ENCODE measurements at places on chromosomes 1 and 21.

- no peak for DNase-seq
These were observed 17.2 kb downstream of the DNAJC16 start for GRCh38 chr1:15543589-15544568.

DNA sequence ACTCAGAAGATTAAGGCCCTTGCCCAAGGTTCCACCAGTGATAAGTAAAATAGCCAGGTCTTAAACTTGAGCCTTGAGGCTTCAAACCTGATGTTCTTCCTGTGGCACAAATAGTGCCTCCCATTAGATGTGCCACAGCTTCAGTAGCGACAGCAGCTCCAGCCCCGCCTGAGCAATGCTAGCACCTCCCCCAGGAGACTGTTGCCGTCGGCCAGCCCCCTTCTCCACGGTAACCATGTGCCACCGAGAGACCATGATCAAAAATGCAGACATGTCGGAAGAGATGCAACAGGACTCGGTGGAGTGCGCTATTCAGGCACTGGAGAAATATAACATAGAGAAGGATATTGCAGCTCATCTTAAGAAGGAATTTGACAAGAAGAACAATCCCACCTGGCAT lies 32.2 kb downstream of the KLHDC7A start:
- DNase-seq = no peak

DNA sequence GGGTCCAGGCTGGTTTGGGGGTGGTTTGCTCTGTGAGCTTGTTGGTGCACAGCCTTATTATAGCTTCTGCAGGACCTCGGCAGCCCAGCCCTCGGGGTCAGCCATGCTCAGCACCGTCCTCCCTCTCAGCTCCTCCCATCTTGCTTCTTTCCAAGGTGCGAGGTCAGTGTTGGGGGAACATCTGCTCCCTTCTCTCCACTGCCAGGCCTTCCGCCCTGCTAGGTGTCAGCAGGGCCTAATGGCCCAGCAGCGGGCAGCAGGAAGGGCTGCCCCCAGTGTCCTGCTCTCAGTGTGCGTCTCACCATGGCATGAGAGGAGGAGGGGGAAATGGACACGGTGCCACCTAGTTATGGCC lies 36.5 kb upstream of the LRRC3 start:
- DNase-seq = no peak

GRCh38 chr1:22500471-22500870 lies 48.8 kb downstream of the ZBTB40 start:
- DNase-seq = peak; percentile 11

DNA sequence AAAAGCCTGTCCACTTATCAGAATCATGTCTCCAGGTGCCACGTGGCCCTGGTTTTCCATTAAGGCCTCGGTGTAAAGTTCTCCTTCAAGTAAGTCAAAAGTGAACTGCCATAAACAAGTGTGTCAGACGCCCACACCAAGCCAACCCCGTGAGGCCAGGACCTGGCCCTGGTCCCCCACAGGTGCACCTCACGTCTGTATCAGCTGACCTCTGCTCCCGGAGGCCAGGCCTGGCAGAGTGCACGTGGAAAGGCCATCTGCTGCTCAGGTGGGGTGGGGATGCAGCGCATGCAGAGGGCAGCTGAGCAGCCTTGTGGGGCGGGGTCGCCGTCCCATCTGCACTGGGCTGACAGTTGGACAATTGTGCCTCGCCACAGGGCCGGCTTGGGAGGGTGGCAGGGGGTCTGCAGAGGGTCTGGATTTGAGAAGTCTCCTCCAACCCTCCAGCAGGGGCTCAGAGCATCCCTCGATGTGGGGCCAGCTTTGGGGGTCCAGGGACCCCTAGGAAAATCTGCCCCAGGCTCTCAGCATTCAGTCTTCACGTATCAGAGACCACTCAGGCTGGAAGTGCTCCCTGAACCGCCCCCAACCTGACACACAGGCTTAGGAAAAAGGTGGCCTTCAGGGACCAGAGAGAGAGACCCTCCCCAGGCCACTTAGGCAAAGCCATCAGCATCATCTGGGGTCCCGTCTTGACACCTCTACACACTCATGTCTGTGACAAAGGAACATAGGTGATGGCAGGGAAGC lies 3.0 kb downstream of the SLC19A1 start:
- no peak for DNase-seq

- no peak for DNase-seq
These were observed 59.8 kb downstream of the PUM1 start for GRCh38 chr1:31005617-31006166.

DNA sequence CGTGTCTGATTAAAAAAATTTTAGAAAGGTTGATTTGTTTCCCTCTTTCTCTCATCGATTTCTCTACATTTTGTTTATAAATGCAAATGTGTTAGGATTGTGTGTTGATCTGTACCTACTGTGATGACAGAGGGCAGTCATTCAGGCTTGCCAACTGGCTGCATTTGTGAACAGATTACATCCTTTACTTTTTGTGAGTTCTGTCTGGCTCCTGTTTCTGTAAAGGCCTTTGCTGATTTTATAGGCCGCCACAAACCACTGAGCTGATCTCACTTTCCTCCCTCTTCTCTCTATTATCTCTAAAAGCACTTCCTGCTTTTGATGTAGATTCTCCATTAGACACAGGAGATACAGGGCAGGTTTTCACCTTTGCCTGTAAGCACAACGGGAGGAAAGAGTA lies 106.8 kb downstream of the ESRRG start:
- DNase-seq = no peak

DNA sequence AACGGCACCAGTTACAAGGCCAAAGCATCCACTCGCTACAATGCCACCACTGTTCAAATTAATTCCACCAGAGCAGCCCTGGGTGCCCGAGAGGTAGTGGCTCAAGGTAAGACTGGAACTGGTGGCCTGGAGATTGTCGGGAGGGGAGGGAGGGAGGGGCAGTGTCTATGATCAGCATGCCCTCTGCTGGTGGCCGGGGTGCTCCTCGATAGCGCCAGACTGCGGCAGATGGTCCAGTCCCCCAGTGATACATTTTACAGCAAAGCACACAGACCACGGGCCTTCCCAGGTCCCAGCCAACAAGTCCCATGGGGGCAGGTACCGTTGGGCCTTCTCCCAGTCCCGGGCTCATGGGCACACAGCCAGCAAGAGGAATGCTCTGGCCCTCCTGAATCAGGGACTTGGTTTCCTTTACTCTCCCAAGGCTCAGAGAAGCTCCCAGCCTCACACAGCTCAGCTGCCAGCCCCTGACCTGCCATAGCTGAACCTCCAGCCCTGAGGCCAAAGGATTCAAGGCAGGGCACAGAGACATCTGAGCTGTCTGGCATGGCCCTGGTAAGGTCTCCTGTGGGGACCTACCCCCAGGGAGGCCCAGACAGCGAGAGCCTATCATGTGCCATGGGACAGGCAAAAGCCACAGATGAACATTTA lies 15.3 kb downstream of the ACOT7 start:
- no peak for DNase-seq

DNA sequence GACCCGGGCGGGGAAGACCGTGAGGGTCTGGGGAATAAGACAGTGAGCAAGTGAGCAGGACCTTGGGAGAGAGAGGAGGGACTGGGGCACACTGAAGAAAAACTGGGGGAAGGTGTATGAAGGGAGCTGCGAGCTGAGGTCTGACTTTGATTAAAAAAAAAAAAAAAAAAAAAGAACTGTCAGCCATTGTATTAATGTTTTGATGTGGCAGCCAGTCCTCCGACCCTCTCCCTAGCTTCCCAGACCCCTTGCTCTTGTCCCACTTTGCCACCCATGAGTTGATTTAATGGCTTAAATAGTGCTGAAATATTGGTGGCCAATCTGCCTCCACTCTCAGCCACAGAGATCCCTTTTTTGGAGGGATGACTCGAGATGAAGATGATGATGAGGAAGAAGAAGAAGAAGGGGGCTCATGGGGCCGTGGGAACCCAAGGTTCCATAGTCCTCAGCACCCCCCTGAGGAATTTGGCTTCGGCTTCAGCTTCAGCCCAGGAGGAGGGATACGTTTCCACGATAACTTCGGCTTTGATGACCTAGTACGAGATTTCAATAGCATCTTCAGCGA lies 652 bp downstream of the HAX1 start:
- DNase-seq = no peak

DNA sequence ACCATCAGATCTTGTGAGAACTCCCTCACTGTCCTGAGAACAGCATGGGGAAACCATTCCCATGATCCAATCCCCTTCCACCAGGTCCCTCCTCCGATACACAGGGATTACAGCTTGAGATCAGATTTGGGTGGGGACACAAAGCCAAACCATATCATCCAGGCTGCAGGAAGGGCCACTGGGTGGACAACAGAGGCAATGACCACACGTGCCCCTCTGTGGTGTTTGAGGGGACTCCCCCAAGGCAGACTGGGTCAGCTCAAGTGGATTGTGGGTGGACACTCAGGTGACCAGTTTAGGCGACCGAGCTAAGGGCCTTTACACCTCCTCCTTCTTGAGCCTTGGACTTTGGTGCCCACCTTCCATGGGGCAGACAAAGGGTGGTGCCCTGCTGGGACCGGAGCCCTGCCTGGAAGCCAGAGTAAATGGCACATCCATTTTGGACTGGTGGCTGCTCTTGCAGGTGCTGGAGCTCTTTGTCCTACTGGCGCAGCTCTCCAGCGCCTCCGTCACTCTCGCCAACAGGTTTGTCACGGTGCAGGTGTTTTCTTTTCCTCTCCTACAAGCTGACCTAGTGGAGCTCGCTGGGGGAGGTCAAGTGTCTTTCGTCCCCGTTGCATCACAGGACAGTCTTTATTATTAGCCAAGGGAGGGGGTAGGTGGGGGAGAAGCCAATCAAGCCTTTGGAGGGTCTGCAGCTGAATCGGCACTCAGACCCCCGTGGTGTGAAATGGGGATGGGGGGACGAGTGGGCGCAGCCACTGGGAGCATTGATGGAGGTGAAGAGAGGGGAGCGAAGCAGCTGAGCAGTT lies 37.6 kb downstream of the CRYAA start:
- no peak for DNase-seq

DNA sequence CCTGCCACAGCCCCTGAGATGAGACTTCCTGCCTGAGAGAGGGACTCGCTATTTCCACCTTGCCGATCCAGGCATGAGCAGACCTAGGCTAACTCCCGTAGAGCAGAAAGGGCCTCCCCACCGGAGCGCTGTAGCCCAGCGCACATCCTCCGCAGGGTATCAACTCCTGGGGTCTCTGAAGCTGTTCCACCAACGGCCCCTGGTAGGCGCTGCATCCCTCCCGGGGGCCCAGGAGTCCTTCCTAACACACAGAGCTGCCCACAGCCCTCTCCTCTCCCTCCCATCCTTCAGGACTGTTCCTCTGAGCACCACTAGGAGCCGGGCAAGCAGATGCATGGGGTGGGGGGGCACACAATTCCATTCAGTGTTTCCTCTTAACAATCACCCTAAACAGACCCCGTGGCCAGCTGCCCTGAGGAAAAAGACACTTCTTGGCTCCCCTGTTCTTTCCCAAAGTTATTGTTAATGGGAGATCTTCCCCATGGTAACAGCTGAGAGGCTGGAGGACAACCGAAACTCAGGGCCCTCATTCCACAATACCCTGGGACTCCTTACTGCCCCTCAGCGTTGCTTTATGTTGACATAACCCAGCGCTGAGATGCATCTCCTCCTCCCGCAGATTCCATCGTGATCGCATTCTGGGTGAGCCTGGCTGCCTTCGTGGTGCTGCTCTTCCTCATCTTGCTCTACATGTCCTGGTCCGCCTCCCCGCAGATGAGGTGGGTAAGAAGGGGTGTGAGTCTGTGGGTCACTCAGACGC lies 7.5 kb downstream of the MRAP start:
- DNase-seq = no peak

- peak; percentile 38 for DNase-seq
These were observed 28.8 kb downstream of the CYYR1 start for GRCh38 chr21:26544201-26544775.

DNA sequence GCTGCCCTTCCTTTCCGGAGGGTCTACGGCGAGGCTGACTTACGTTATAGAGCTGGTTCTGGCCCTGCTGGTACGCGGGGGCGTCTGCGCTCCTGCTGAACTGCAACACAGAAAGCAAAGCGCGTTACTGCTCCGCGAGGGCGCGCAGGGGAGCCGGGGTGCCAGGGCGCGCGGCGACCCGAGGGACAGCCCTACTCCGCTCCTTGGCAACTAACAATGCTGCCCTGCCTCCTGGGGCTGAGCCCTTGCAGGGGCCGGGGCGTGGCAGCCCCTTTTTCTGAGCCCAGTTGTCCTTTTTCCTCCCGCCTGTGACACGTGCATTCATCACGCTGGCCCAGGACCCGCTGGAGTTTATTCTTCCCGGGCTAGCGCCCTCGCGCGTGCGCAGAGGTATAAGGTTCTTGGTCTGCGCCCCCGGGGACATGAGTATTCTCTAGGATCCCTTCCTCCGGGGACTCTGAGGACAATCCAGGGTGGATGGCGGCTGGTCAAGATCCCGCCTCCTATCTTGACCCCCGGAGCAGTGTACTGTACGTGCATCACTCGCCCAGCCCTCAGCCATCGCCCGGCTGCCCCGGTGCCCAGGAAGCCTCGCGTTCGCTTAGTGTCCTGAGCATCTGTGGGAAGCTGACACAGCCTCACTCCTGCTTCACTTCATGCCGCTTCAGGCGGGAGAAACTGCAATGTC lies 78.9 kb downstream of the CD247 start:
- DNase-seq = peak; percentile 9

- no peak for DNase-seq
These were observed 84.9 kb upstream of the NRIP1 start for GRCh38 chr21:15149600-15150224.

GRCh38 chr1:37795340-37796125 lies 1.9 kb downstream of the MANEAL start:
- DNase-seq = no peak

DNA sequence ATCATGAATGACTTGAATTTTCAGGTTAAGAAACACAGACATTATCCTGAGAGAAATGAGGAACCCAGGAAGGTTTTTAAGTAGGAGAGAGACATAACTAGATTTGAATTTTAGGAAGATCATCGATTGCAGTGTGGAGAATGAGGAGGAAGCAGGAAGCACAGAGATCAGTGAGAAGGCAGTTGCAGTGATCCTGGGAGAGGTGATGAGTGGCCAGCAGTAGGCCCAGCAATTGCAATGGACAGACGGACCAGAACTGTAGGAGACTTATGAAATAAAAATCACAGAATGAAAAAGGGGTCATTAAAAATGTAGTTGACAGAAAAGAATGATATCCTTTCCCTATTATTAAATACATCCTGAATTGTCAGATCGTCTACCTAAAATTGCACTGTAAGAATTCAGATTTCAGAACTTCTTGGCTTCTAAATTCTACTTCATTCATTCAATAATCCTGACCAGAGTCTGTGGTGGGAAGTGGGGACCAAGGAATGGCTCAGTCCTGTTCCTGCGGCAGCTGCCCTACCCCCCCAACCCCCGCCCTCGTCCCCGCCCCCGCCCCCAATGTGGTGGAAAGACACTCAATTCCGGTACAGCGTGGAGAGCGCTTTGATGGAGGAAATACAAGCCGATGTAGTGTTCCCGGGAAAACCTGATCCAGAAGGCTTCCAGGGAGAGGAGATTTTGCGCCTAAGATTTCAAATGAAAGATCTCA lies 35.1 kb downstream of the SLC2A1 start:
- no peak for DNase-seq

GRCh38 chr21:16678429-16679160 lies 834.2 kb upstream of the CXADR start:
- DNase-seq = peak; percentile 27

DNA sequence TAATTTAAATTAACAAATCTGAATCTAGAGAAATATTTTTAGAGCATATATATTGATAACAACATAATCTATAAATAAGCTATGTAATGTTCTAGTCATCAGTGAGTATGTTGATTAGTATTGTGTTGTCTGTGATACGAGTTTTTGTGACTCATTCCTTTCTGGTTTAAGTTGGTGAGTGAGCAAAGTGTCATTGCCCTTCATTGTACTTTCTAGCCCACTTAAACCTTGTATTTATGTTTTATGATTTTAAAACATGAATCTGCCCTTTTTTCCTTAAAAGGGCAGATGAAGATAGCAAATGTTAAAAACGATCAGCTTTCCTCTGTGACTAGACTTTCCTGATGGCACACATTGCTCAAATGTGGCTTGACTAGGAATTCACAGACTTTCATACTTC lies 38.5 kb downstream of the MACO1 start:
- no peak for DNase-seq
